ENCODE measurements at places on chromosomes 11 and 22.

DNA sequence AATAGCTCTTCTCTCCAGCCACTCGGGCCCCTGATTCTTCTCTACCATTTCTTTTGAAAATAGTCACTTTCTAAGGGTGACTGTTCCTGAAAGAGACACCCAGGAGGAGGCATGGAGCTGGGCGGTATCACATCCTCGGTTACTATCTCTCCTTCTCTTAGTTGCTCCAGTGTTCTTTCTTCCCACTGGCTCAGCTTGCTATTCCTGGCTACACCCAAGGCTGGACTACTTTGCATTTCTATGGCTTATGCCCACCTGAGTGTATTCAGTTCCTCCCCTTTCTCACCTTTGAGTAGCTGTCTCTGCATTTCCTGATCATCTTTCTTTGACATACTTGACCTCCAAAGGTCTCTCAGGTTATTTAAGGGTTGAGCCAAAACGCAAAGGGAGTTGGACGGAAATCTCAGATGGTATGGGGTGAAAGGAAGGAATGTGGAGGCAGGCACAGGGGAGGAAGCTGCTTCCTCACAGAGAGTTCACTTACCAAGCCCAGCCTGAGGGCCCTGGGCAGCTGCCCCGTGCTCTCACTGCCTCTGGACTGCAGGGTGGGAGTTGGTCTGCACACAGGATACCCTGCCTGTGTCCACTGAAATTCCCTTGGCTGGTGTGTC, 155.7 kb downstream of the SNX19 start:
- DNase-seq: no peak

DNA sequence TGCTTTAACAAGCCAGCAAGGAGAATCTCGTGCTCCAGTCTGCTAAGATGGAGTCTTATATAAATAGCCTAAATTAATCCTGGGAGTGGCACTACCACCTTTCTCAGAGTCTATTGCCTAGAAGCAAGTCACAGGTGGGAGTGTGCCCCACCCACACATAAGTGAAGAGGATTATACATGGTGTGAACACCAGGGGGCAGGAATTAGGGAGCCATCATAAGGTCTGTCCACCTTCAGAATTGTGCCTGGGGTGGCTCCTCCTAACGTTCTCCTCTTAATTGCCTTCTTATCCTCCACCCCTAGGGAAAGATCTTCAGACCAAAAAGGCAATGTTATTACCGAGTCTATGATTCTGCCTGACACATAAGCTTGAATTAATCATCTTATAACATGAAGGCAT, 276.8 kb upstream of the SESN3 start:
- no peak for DNase-seq

DNA sequence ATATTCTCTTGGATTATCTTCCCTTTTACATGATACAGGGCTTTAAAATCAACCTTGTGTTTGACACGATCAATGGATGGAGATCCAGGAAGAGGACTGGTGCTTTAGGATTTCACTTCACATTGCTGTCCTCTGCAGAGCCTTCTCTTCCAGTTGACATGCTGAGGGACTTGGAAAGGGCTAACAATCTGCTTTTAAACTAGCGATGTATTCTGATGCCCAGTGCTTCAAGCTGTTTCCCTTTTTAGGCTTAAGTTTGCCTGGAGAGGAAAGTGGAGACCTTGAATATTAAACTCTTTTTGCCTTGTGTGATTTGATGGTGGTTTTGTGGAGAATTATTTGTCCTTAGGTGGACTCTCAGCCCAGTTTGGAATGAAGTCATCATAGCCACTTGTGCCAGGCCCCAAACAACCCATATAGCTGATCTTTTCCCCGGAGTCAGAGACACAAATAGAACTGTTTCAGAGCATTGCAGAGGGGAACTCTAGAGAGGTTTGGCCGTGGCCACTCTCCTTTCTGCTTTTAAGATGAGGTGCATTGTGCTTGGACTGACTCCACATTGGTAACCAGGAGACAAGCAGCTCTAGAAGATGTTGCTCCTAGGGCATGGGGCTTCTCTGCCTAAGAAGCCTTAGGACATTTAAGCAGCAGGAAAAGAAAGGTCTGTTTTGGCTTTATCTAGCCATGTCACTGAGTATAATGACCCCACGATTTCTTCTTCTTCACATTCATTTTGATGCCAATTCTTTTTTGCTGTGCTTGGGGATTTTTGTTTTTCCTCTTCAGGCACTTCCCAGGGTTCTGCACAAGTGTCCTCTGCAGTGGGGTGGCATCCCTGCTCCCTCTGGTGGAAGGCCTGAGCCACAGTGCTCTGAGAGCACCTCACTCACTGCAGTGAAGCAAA, 152.8 kb downstream of the NCAM1 start:
- DNase-seq: peak; percentile 59

DNA sequence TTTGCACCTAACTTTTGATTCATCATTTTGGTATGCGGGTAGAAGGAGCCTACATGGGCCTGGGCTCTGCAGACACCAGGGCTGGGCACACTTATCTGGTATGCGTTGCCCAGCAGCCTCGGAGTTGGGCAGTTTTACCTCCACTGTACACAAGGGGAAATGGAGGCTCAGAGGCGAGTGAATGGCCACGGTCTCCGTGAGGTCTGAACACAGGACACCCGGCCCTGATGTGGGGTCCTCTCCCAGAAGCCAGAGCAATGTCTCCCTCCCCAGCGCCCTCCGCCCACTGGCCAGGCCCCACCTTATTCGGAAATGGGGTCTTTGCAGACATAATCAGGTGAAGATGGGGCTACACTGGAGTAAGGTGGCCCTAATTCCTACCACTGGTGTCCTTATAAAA, 43.7 kb downstream of the OSBPL5 start:
- DNase-seq: no peak

DNA sequence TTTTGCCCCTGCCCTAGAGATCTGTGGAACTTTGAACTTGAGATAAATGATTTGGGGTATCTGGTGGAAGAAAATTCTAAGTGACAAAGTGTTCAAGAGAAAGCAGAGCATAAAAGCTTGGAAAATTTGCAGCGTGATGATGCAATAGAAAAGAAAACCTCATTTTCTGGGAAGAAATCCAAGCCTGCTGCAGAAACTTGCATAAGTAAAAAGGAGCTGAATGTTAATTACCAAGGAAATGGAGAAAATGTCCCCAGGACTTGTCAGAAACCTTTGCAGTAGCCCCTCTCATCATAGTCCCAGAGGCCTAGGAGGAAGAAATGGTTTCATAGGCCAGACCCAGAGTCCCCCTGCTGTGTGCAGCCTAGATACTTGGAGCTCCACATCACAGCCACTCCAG, 686.9 kb downstream of the FAM181B start:
- DNase-seq: peak; percentile 58

- DNase-seq: no peak
Observed at GRCh38 chr11:16382186-16382585, 25.8 kb upstream of the SOX6 start.

DNA sequence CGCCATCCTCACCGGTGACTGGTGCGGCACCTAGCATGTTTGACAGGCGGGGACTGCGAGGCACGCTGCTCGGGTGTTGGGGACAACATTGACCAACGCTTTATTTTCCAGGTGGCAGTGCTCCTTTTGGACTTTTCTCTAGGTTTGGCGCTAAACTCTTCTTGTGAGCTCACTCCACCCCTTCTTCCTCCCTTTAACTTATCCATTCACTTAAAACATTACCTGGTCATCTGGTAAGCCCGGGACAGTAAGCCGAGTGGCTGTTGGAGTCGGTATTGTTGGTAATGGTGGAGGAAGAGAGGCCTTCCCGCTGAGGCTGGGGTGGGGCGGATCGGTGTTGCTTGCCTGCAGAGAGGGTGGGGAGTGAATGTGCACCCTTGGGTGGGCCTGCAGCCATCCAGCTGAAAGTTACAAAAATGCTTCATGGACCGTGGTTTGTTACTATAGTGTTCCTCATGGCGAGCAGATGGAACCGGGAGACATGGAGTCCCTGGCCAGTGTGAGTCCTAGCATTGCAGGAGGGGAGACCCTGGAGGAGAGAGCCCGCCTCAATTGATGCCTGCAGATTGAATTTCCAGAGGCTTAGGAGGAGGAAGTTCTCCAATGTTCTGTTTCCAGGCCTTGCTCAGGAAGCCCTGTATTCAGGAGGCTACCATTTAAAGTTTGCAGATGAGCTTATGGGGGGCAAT, 1.1 kb downstream of the NEAT1 start:
- DNase-seq: peak; percentile 29

DNA sequence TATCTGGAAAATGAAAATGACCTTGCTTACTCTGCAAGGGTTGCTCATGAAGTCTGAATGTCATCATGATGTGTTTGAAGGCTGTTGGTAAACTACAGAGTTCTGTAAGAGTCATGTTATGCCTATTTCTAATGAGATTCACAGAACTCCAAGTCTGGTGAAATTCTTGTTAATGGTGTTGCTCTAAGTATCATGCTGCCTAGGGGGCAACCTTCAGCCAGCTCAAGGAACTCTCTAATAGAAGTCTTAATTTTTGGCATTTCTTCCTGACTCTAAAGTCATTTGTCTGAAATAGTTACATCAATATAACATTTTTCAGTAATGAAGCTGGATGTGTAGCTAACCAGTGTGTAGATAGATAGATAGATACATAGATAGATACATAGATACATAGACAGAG, 302.8 kb downstream of the FAT3 start:
- peak; percentile 37 for DNase-seq

- no peak for DNase-seq
Observed at GRCh38 chr11:1545432-1545831, 26.6 kb downstream of the DUSP8 start.

GRCh38 chr11:44893846-44894617, 56.7 kb downstream of the TP53I11 start:
- peak; percentile 50 for DNase-seq

GRCh38 chr11:125224391-125225021, 60.0 kb downstream of the PKNOX2 start:
- DNase-seq: peak; percentile 14

- DNase-seq: no peak
Observed at GRCh38 chr11:83156996-83157593, at the start of gene PCF11. TSS of gene PCF11 (plus strand) at chr11:83157131. CDS start at chr11:83157440, 309 bp downstream.

GRCh38 chr11:78346799-78347198, 70.8 kb downstream of the GAB2 start:
- no peak for DNase-seq

DNA sequence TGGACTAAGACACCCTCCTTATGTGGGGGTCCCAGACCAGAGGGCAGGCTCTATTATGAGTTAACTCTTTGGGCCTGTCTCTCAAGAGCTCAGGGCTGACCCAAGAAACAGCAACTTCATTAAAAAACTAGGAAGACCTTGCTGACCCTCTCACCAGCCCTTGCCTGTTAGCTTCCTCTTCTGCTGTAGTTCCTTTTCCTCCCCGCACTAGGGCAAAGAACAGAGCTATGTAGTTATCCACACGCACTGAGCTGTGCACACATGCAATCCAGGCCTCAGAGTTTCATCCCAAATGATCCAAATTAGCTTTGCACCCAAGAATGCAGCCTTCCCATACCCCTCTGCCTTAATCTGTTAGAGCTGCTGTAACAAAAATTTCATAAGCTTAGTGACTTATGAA, 539.6 kb upstream of the CADM1 start:
- no peak for DNase-seq

- no peak for DNase-seq
Observed at GRCh38 chr11:94747146-94747545, 21.0 kb upstream of the AMOTL1 start.

DNA sequence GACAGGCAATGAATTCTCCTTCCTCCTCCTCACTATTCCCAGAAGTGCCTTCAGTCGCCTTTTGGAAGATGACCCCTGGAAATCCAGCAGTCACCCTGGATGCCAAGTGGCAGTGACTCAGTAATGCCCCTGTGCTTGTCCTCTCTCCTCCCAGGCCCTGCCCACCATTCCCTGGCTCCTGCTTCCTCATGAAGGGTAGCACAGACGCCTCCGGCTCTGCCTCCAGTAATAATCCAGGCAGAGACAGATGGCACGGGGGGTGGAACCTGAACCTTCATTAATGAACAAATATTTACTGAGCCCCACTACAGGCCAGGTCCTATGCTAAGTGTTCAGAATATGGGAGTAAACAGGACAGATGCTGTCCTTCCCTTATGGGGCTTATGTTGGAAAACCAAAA, 23.2 kb downstream of the SYT13 start:
- DNase-seq: no peak

DNA sequence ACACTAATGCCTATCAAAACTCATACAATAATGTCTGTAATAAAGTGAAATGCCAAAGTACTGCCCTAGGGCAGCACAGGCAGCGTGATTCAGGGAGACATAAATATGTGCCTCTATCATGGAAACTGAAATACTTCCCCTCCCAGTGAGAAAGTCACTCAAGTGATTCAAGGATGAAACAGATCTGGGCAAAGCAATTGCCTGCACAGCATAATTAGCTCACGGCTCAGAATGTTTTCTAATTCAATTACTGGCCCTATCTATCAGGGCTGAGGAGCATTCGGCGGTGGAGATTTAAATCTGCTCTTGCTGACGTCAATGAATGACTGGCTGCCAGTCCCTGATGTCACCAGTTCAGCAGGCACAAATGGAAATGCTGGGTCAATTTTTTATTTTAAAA, 27.7 kb upstream of the PPP2R1B start:
- DNase-seq: peak; percentile 78

DNA sequence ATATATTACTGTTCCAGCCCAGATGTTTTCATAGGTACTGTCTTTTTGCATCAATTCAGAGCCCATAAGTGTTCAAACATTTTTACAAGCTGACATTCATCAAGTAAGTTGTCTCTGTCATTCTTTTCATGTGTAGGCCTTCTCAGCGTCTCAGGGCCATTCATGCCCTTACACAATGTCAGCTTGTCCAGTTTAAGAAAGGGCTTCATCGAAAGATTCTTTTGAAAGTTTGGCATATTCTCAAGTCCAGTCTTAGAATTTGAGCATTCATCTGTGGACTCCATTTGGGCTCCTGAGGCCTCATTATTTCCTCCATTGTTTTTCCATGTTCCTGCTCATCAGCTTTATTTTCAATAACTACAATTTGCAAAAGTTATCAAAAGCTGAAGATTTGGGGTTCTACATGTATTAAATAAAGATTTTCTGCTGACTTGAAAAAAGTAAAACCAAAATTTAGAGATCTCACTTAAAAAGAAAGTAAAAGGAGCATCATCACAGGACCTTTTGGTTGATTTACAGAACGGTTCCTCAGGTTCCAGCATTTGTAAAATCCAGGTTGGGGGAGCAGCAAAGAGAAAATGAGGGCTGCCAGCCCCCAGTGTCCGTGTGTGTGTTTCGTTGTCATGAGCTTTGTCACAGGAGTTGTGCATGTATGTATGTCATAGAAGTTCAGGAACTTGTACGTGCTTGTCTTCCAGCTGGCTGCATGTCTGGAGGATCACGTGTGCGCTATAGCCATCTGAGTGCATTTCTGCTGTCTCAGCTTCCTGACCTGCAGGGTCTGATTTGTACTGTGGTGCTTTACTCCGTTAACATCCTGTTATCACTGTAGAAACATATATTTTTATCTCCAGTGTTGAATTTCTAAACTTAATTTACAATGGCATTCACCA, 15.6 kb downstream of the MOV10L1 start:
- DNase-seq: no peak

- DNase-seq: peak; percentile 41
Observed at GRCh38 chr22:24379536-24379935, 47.9 kb upstream of the ADORA2A start.

GRCh38 chr11:49405743-49406142, 197.3 kb upstream of the FOLH1 start:
- DNase-seq: no peak

GRCh38 chr11:118705111-118705741, 25.8 kb upstream of the TREH start:
- DNase-seq: no peak
